NCI-H748 treated with DMSO at 0.1 percent for 48 hours (cell line): ENCODE measurements at places on chromosomes 12 and 14.
A peak's percentile ranks its signal among the peaks of the same experiment; 100 is the strongest.

- peak; percentile 29 for DNase-seq
These were observed 5.6 kb downstream of the FBXO33 start for GRCh38 chr14:39426605-39427004.

- DNase-seq, result no peak
These were observed 91.6 kb downstream of the HELB start for GRCh38 chr12:66393890-66394289.

- no peak for DNase-seq
These were observed 68.1 kb upstream of the HECTD1 start for GRCh38 chr14:31275731-31276130.

DNA sequence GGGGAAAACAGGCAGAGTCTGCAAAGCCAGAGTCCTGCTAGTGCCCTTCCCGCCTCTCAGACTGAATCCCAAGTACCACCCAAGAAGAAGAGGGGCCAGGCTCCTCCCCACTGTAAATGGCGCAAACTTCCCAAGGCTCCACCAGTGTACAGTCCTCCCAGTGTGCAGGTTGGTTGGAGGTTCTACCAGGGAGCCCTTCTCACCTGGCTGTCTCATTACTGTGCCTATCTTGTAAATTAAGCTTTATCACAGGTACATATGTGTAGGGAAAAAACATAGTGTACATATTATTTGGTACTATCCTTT lies 189.7 kb downstream of the FSCB start:
- DNase-seq, result no peak

DNA sequence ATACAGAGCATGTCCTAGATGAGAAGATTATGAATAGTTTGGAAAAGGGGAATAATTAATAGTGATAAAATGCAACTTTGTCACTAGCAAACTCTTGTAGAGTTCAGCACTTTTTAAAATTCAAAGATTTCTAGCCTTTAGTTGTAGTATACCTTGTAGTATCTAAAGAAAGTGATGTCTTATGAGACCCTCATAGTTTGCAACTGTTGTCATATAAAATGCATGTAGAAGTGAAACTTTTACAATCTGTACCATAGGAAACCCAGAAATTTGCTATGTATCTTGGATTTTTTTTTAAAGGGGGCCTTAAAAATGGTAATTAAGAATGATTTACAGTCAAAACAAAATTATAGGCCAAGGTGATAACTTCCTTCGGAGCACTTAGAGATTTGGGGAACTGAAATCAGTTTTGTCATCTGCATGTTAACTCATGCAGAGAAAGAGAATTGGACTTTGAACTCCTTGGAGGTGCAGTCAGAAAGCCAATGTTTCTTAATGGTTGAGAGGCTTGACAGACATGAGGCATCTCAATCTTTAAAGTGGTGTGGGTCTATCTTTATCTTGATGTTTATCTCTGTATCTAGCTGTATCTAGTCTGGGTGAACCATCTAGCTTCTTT lies 1.3 kb downstream of the LRRK2 start:
- DNase-seq, result no peak

- DNase-seq, result no peak
These were observed 328.2 kb downstream of the ZFP36L1 start for GRCh38 chr14:68464711-68465110.

DNA sequence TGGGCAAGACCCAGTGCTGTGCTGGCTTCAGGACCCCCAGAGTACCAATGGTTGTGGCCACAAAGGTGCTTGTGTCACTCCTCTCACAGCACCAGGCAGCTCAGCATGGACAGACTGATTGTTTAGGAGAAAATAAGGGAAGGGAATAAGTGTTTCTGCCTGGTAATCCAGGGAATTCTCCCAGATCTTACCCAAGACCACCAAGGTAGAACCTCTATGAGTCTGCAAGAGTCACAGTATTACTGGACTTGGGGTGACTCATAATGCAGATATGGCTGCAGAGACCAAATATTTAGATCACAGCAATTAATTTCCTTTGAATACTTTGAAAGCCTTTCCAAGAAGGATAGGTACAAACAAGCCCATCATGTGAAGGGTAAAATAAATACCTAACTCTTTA lies 1178.3 kb upstream of the FLRT2 start:
- no peak for DNase-seq

- DNase-seq, result no peak
These were observed 2.3 kb upstream of the SCNN1A start for GRCh38 chr12:6377667-6377994.

GRCh38 chr14:64692986-64693809 lies 11.0 kb upstream of the PLEKHG3 start:
- no peak for DNase-seq

GRCh38 chr14:99754141-99755067 lies 38.8 kb upstream of the EML1 start:
- DNase-seq, result no peak

DNA sequence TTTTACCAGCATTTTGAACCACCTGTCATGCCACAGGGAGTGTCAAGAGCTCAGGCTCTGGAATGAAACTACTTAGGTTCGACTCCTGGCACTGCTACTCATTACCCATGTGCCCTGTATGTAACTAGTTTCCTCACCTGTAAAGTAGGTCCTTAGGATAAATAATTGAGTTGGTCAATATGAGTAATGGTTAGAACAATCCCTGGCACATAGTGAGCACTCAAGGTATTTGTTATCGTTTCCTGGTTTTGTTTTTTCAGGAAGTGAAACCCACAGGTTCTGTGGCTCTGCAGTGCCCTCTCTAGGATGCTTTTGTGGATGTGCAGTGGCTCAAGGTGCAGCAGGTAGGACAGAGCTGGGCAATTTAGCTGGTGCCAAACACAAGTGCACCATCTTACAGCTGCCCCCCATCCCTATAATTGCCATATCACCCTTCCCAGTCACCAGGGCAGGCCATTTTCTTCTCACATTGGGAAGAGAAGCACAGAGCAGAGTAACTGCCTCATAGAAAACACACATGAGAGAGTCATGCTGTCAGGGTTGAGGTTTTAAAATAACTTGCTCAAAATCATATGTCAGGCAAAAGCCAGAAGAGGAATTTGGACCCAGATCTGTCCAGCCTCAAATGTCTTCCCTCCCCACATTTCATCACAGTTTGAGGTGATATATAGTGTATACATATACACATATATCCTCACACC lies 297.5 kb downstream of the RPAP3 start:
- peak; percentile 17 for DNase-seq

DNA sequence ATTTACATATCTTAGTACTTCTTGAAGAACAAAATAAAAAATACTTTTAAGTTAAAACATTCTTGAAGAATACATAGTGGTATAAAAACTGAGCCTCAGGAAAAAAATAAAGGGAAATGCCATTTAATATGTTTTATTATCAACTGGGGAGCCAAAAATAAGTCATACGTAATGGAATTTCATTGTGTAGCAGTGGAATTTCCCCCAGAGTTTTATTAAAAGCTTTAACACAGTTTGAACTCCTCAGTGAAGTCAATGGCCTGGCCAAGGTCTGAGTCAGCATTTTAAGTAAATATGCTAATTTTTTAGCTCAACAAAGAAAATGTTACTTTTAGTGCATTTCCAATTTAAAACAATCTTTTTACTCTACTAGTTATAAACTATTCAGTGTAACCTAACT lies 350.1 kb upstream of the ATP2B1 start:
- no peak for DNase-seq

DNA sequence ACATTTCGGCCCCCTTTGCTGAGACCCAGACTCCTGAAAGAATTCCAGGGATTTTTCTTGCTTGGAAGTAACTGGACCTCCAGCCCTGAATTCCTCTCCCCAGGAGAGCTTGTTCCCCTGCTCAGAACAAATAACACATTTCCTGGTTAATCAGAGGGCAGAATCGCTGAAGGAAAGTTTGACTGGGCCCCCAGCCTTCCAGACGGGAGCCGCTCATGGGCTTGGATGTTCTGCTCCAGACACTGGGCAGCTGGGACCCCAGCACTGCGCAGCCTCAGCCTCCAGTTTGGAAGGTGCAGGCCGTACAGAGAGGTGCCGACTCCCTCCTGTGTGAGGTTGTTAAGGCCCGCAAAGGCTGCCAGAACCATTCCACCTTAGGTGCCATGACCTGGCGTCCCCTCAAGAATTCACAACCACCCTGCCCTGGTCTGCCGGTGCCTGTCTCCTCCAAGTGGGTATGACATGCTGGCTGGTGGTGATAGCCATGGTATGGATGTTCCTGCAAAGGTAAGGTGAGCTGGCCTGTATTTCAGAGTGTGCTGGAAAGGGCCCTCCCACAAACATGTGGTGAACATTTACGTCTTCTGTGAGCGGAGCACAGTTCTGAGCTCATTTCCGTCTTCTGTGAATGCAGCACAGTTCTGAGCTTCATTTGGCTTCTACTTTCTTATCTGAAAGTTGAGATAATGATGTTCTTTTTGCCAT lies 5.1 kb upstream of the LTBP2 start:
- DNase-seq, result no peak

GRCh38 chr14:92549859-92550230 lies 36.3 kb downstream of the RIN3 start:
- no peak for DNase-seq

DNA sequence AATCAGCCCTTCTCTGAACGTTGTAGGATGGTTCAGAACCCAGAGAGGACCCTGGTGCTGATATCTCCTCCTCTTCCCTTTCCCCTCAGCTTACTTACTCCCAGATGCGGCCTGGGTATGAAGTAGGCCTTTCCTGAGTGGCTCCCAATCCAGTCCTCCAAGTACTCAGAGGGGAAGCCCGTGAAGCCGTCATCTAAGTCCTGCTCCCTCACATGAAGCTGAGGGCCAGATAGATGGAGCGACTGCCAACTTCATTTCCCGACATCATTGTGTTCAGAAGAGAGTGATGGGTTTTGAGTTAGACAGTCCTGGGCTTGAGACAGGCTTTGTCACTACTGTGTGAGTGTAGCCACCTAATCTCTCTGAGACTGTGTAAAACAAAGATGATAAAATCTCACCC lies 2.7 kb downstream of the APOLD1 start:
- no peak for DNase-seq

- DNase-seq, result no peak
These were observed 111.3 kb downstream of the AEBP2 start for GRCh38 chr12:19550626-19551025.
